ENCODE measurements at places on chromosomes 1 and 21.

- DNase-seq: no peak
These were observed 3.4 kb downstream of the AGPAT3 start for GRCh38 chr21:43868461-43868860.

DNA sequence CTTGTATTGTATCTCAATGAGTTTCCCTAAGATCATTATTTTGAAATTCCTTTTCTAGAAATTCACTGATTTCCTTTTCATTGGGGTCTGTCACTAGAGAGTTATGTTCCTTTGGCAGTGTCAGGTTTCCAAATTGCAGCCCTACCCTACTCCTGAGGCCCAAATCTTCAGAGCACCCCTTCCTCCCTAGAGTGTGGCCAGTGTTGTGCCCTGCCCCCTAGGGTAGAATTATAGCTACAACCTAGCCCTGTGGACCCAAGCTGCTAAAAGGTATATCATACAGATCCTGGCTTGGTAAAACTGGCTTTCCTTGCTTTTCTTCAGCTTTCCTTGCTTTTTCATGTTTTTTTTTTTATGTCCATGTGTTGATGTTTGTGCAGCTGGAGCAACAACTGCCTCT, 60.7 kb downstream of the DIPK1A start:
- no peak for DNase-seq

- peak; percentile 60 for DNase-seq
These were observed 32.5 kb downstream of the XKR8 start for GRCh38 chr1:27992276-27992675.

- peak; percentile 62 for DNase-seq
These were observed 791 bp upstream of the MAST2 start for GRCh38 chr1:45802343-45803298.

DNA sequence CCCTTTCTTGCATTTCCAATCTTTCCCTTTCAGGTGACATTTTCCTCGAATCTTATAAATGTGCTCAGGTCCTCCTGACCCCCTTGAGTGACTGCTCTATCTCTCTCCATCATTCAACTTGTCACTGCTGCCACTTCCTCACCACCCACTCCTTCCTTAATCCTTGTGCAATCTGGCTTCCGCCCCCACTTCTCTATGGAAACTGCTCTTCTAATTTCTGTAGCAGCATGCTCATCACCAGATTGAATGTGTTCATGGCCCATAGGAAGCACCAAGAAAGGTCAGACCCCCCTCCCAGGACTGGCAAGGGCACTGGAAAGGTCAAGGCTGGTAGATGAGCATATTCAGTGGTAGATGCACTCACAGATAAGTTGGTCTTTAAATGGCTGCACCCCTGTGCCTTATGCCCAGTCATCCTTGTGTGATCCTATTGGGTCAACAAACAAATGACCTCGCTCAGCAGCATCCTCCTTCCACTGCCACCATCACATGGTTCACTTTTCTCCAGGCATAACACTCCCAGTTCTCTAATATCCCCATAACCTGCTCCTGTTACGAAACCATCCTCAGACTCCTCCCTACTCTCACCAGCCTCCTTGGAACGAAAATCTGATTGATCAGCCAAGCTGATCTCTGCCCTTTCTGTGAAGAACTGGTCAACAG, 288.5 kb upstream of the POU3F1 start:
- DNase-seq: no peak

GRCh38 chr1:49864581-49864980, 159.2 kb downstream of the AGBL4 start:
- DNase-seq: no peak

DNA sequence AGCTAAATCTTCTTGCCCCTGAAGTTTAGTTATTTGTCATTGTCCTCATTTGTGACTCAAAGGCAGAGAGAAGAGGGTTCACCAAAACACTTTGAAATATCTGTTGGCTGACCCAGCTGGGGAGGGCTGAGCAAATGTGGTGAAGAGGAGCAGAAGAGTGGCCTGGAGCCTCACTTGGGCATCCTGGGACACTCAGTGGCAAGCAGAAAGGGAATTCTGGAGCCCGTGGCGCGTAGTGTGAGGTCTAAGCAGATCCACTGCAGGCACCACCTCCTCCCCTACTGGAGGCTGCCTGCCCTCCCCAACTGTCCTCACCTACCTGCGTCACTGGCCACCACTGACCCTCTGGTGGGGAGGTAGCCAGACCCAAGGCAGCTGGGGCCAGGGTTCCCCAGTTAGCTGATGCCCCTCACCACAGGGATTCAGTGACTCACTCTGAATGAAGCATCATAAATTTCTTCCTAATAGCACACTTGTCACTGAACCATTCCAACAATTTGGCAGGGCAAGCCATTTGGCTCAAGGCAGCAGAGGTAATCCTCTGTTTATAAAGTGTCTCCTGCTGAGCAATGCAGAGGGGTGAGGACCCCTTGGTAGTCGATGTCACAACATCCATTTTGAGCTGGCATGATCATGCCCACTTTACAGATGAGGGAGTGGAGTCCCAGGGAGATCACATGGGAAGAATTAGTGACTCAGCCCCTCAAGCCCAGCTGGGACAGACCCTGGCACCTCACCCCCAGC, 80.3 kb downstream of the NENF start:
- DNase-seq: no peak

DNA sequence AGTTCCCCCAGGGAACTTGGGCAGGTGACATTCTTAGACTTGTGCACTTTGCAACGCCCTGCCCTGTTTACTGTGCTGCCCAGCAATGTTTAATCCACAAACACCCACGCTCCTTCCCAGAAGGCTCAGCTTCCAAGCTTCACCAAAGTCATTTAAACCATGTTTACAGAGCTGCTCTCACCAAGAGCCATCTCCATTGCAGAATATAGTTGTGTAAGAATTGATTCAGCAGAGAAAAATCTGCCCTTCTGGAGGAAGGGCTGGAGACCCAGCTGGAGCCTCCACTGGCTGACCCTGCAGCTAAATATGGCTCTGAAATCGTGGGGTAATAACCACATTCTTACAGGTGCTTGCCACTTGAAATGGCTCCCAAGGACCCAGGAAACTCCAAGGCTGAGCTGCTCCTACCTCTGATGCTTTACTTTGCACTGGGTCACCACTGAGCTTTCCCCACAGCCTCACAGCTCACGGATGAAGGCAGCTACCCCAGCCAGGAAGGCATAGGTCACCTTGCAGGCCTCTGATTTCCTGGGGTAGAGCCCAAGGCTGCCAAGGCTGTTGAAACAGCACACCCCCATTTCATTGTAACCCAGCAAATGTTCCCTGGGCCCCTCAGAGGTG, 8.7 kb downstream of the CAPN2 start:
- DNase-seq: no peak

- no peak for DNase-seq
These were observed 5.9 kb upstream of the VPS45 start for GRCh38 chr1:150061632-150062101.

GRCh38 chr1:87880764-87881163, 552.1 kb downstream of the LMO4 start:
- DNase-seq: no peak

DNA sequence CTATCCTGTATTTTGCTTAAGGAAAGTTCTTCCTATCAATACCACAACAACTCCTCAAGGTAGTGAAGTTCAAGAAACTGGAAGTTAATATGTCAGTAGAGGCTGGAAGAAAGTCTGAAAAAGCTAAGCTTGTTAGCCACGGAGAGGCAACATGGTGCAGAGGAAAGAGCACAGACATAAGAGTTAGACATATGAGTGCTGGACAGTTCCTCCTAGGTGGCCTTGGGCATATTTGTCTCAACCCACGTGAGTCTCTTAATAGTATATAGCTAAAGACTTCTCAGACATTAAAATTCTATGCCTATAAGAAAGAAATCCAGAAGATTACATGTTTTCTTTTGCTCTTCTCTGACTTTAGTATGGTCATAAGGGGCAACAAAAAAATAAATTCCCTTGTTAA, 22.8 kb upstream of the RRP15 start:
- DNase-seq: no peak

DNA sequence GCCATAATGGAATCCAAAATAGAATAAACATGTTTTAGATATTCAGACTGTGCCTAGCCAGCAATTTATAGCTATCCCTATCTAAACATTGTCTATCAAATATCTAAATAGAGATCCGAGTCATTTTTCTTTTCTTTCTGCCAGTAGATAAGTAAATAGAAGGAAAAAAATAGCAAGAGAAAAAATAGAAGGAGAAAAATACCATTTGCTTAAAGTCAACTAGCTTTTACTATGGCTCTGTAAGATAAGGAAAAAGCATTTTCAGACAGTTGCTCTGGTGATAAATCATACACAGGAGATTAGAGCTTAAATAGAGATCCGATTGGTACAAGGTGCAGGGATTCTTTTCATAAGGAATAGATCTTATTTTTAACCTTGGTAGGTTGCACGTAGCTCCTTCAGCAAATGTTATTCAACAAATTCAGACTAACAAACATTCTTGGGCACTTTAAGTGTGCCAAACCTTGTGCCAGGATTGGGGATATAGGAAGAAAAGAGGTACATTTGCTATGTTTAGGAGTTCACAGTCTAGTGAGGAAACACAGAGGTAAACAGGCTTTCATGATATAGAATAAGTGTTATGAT, 70.1 kb upstream of the CCDC190 start:
- DNase-seq: no peak

GRCh38 chr21:33780631-33781030, 135.0 kb downstream of the ATP5PO start:
- DNase-seq: no peak

GRCh38 chr1:85132078-85132720, 68.6 kb downstream of the SYDE2 start:
- DNase-seq: no peak

DNA sequence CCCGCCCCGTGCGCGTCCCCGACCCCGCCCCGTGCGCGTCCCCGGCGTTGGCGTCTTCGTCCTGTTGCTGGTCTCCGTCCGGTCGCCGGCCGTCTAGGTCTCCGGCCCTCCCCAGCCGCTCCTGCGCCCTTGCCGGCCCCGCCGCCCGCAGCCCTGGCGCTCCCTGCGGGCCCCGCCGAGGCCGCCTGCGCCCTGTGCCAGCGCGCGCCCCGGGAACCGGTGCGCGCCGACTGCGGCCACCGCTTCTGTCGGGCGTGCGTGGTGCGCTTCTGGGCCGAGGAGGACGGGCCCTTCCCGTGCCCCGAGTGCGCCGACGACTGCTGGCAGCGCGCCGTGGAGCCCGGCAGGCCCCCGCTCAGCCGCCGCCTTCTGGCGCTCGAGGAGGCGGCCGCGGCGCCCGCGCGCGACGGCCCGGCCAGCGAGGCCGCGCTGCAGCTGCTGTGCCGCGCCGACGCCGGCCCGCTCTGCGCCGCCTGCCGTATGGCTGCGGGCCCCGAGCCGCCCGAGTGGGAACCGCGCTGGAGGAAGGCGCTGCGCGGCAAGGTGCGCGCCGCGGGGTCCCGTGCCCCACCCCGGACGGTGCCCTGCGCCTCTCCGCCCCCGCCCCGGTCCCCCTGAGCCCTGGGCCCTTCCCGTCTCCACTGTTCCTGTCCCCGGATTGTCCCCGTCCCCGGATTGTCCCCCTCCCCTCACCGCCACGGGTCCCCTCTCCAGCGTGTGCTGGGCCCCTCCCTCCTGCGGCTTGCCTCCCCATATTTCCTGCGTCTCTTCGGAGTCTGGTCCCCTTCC, at the start of gene RNF187:
Gene RNF187 (plus strand): TSS at position 47 of the 789 bp plus-strand sequence.
- peak; percentile 78 for DNase-seq

DNA sequence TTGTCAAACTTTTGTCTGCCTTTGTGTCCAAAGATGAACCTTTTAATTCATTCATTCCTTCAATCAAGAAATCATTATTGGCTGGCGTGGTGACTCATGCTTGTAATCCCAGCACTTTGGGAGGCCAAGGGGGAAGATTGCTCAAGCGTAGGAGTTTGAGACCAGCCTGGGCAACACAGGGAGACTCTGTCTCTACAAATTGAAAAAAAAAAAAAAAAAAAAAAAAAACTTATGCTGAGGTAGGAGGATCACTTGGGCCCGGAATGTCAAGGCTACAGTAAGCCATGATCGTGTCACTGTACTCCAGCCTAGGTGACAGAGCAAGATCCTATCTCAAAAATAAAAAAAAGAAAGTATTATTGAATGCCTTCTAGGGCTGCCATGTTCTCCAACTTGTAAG, 51.3 kb upstream of the CXADR start:
- no peak for DNase-seq

- DNase-seq: no peak
These were observed 19.9 kb downstream of the NPL start for GRCh38 chr1:182809414-182809957.

GRCh38 chr1:224175617-224176016, 7.4 kb upstream of the DEGS1 start:
- DNase-seq: peak; percentile 56

GRCh38 chr1:155967341-155968050, 10.9 kb downstream of the ARHGEF2 start:
- DNase-seq: peak; percentile 30

DNA sequence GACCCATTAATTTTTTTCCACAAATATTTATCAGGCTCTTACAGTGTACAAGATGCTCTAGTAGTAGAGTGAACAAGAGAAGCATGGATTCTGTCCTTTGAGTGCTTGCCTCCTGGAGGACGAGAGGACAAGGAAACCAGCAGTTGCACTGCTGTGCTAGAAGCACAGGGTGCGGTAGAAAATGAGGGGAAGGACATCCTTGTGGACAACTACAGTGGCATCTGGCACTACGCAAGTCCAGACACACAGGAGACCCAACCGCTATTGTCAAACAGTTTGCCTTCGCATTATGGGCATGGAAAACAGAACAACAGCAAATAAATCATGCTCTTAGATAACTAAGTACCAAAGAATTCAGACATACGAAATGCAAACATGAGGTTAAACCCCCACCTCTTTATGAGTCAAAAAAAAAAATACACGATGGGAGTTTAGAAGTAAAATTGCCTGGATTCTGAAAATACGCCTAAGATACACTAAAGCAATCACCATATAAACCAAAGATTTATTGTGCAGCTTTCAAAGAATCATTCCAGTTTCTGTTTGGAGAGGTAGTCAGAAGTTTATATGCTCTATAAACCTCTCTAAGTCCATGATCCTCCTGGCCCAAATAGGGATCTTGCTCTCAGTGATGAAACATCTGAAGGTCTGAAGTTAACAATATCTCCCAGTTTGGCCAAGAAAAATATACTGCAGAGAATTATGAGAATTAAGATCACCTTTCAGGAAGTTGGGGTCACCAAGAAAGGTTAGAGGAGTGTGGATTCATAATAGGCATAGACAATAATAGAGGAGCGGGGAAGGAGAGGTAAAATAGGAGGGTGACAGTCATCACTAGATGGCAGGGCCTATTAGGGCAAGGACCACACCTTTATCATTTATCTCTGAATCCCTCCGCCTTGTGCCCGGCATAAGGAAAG, 307.8 kb downstream of the NFIA start:
- DNase-seq: no peak

All from CD4-positive, alpha-beta T cell treated with Interleukin-4 for 1 hour (primary cell).